ENCODE measurements at places on chromosomes 7 and 10.

- DNase-seq, result no peak
These were observed 14.0 kb upstream of the ENTPD1 start for GRCh38 chr10:95741807-95742467.

GRCh38 chr7:90701021-90701420 lies 104.9 kb downstream of the CDK14 start:
- DNase-seq, result no peak

DNA sequence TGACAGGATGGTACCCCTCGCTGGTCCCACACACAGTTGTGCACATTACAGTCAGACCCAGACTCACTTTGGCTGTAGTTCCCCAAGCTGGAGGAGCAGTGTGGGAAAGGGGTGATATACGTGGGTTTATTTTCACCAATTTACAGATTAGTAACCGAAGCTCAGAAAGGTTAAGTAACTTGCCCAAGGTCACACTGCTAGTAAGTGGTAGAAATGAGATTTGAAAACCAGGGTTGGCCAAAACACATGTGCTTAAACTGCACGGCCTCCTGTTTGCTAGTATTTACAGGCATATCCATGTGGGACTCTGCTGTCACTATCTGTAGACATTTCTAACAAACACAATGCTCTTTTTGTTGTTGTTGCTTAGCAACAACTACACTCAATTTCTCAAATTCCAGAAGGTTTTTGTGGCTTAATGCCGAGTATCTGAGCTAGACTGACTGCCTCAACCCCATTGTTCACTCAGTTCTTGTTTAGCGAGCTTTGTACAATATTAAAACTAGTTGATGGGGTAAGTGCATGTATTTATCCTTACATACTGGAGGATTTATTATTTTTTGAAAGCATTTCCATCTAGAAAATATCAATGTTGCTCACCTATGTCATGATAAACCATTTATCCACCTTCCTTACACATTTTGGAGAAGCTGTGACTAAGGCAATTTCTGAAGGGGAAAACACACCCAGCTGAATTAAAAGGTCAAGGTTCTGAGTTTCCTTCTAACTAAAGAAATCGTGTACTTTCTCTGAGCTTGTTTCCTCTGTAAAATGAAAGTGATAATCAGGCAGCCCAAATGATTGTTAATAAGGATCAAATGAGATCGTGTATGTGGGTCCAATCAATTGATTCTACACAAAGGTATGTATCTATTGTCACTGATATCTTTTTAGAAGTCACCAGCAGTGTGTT lies 5.3 kb upstream of the TMEM139 start:
- no peak for DNase-seq

DNA sequence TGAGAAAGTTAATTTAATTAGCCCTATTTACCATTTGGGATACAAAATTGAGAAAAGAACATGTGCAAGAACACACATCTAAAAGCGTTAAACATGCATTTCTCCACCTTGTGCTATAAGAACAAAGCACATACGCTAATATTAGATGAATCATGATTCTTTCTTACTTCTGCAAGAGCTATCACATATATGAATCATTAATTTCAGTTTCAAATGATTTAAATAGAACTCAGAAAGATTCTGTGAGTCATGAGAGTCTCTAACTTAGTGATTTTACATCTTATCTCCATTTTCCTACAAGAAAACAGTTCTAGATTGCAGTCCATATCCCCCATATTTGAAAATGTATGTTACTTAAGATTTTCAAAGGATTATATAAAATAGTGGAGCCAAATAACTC lies 173.9 kb downstream of the RNLS start:
- no peak for DNase-seq

GRCh38 chr7:135711139-135711469 lies 16.9 kb downstream of the SLC13A4 start:
- DNase-seq, result no peak

DNA sequence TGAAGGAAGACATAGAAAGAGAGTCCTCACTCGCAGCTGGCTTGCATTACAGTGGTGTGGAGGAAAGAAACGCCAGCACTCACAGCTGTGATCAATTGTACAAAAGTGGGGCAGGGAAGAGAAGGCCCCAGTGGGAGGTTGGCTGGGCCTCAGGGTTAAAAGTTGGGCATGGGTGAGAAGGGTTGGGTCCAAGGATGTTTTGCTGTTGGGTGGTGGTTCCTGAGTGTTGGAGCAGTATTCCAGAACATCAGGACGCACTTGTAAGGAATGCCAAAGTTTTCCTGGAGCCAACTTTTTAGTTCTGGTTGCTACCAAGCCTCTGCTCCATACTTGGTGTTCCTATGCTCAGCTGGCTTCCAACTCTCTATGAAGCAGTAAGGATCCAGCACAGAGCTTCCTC lies 55.4 kb upstream of the MKRN1 start:
- DNase-seq, result no peak

- no peak for DNase-seq
These were observed 134.0 kb downstream of the TPST1 start for GRCh38 chr7:66339141-66339540.

DNA sequence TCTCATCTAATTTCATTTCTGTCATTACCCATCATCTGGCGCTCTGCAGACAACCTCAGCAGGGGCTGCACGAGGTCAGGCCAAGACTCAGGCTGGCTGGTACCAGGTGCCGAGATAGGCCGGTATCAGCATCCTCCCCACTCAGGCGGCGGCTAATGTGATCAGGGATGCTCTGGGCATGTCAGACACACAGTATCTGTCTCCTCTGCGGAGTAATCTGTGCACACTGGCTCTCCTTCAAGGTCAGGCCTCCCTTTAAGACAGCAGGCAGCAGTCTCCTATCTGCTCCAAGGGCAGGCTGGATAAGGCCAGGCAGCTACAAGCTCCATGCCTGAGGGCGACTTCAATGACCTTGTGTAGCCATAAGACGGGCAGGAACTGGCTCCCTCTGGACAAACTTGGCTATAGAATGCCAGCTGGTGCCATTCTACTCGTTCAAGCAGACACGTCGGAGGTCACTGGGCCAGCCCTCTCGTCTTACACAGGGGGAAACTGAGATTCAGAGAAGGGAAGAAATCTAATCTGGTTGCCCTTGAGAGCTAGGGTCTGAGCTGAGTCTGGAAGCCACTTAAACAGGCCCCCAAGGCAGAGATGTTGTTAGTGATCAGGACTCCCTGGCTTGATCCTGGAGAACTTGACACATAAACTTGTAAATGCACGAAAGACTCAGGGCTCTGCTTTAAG lies 59.3 kb downstream of the ARHGAP22 start:
- DNase-seq, result no peak

DNA sequence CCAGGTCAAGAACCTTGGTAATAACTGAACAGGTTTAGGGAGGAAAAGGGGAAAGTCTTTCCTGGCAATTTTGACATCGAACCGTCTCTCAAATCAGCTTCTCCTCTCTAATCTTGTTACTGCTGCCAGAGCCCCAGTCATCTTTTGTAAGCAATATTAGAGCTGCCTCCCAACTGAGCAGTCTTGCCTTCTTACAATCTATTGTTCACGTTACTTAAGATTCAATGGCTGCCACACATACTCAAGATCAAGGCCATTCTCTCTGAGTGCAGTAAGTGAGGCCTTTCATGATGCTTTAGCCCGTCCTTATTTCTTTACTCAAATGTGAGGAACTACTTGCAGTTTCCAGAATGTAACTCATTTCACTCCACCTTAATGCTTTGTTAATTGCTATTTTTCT lies 12.4 kb downstream of the NET1 start:
- DNase-seq, result no peak

- no peak for DNase-seq
These were observed 52.8 kb upstream of the ANAPC16 start for GRCh38 chr10:72162978-72163377.

- no peak for DNase-seq
These were observed 172.1 kb downstream of the ACTR3B start for GRCh38 chr7:152931633-152932032.

DNA sequence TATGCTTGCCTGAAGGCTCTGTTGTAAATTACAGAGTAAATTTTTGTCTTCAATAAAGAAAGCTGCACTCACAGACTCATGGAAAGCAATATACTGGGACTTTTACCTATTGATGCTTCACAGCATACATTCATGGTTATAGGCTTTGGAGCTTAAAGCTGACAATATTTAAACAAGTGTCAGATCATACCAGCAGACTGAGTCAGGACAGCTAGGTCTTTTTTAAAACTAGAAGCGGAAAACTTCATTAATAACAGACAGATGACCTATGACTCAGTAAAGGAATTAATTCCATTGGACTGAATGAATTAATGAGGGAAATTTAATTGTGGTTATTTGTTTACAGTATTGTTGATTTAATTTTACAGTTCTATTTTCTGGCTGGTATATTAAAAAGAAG lies 165.8 kb upstream of the DGKB start:
- DNase-seq, result no peak

- DNase-seq, result no peak
These were observed 71.7 kb downstream of the CREB5 start for GRCh38 chr7:28483908-28484605.

GRCh38 chr7:144438759-144439158 lies 35.3 kb upstream of the NOBOX start:
- no peak for DNase-seq

GRCh38 chr7:73991522-73992100 lies 36.4 kb upstream of the ELN start:
- no peak for DNase-seq

DNA sequence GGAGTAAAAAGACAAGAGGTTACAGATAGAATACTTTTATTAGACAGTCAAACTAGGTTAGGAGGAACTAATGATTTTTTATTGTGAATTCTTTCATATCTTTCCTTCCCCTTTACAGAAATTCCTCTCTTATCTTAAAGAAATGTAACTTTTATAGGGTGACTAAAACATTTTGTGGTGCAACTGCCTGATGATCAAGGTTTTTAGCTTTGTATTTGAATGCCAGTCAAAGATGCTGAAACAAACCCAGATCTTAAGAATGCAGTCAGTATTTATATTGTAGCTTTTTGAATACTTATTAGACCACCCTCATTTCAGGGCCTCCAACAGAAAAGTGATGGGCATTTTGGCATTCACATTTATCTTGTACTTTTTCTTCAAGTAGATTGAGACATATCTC lies 27.4 kb downstream of the TAX1BP1 start:
- DNase-seq, result no peak

DNA sequence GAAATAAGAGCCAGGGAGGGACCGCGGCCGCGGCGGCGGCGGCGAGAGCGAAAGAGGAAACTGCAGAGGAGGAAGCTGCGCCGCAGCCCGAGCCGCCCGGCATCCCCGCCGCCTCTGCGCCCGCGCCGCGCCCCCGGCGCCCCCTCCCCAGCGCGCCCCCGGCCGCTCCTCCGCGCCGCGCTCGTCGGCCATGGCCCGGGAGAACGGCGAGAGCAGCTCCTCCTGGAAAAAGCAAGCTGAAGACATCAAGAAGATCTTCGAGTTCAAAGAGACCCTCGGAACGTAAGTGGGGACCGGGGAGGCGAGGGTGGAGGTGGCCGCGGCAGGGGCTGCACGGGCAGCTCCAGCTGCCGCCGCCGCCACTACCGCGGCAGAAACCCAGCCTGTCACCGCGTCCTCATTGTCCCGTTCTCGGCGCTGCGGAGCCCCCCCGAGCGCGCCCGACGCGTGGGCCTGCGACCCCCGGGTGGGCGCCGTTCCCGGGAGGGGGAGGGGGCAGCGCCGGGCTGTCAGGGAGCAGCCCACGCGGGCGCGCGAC lies 351 bp downstream of the CAMK1D start:
- DNase-seq, result no peak

GRCh38 chr10:113616244-113617074 lies 47.4 kb downstream of the NRAP start:
- no peak for DNase-seq

DNA sequence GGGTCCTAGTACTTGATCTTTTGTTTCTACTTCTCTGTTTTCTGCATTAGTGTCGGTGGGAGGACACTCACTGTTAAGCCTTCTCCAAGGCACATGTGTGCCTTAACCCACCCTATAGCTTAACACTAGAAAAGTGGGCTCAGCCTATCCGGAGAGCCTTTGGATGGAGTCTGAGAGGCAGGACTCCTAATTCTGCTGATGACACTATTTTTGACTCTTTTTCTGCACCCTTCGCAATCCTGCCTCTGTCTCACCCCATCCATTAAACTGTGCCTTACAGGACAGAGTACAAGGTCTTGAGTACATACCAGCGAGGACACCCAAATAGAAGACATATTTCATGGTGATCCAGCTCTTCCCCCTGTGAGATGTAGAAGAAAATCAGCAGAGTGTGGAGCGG lies 577 bp downstream of the PRSS37 start:
- no peak for DNase-seq

DNA sequence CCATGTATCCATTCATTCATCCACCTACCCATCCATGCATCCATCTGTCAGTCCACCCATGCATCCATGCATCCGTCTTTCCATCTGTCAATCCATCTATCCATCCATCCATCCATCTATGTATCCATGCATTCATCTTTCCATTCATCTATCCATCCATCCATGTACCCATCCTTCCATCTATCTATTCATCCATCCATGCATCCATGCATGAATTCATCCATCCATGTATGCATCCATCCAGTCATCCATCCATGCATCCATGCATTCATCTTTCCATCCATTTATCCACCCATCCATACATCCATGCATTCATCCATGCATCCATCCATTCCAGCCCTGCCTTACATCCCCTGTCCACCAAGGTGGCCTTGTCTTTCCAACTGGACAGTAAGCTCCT lies 45.7 kb downstream of the SORCS3 start:
- no peak for DNase-seq

DNA sequence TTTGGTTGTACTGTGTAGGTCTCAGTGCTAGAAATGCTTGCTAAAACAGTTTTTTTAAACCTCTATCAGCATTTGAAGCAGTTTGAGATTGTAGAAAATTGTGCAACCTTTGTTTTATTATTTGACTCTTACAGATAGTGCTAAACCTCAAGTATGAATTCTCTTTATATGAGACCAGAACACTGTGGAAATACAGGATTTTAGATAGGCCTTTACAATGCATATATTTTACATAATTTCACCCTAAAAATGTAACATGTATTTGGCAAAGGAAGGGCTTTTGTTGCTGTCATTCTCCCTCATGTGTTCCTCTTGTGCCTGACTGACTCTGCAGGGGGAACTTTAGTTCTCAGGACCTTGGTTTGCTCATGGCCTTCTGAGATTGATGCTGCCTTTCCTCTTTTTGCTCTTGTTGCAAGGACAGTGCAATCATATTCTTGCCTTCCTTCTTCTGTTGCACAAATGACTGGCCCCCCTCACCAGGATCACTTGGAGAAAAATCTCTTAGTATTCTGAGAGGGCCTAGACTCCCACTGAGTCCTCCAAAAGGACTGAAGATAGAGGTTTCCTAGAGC lies 188.7 kb downstream of the PPP1R9A start:
- no peak for DNase-seq

DNA sequence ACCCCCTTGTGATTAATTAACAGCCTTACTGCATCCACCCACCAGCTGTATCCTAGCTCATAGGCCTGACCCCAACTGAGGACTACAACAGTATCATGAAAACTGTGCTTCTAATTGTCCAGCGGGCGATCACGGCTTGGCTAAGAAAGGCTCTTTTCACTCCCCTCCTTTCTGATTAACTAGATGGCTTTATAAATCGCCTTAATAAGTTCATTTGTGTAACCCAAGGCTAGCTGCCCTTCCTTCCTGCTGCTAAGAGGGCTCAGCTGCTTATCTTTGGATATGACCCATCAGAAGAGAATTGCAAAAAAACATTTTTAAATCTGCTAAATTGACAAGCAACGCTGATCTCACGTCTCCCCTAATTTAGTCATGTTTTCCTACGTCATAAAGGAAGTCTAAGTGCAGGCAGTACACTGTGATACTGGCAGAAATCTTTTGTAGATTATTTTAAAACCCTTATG lies 163.0 kb upstream of the LAMB4 start:
- no peak for DNase-seq

All from stimulated activated CD8-positive, alpha-beta memory T cell treated with anti-CD3 and anti-CD28 coated beads, Interleukin-7, amount 100 ng/mL, for 48 hours (primary cell).